ENCODE measurements at places on chromosomes 12 and 14.

GRCh38 chr14:56807386-56808109 lies 2.7 kb downstream of the OTX2 start:
- no peak for DNase-seq

GRCh38 chr14:64720131-64720576 lies 15.9 kb downstream of the PLEKHG3 start:
- DNase-seq = no peak

DNA sequence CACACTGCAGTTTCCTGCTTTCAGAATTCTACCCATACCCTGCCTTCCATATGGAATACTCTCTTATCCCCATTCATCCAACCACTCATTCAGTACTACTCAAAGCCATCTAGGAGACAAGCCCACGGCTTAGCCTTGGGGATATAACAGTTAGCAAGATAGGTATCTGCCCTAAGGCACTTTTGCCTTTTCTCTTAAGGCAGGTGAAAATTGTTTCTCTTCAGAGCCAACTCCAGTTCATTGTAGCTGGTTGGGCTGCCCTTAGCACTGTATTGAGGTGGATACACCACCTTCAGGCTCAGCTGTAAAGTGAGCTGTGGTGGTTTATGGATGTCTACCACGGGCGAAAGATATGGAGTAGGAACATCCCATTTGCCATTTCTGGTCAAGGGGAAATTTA lies 729.7 kb upstream of the TBX3 start:
- no peak for DNase-seq

DNA sequence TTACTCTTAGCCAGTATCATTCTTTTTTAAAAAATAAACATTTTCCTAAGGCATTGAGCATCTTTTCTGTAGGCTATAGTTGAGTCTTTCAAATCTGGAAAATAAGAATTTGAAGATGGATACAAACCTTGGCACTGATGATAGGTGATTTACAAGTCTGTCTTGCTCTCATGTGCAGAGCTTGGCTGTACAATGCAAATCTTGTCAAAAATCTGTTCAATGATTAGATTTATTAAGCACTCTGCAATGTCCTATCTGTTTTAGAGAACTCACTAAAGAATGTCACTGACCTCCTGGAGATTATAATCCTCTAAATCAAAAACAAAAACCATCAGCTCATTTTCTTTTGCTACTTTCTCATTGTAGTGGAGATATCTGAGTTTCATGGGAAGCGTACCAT lies 42.8 kb upstream of the AMIGO2 start:
- no peak for DNase-seq

GRCh38 chr14:49769171-49769570 lies 1.2 kb downstream of the KLHDC2 start:
- no peak for DNase-seq
